ENCODE measurements at places on chromosomes 1 and 21.

- DNase-seq, result no peak
These were observed 12.2 kb upstream of the CD34 start for GRCh38 chr1:207923121-207923520.

DNA sequence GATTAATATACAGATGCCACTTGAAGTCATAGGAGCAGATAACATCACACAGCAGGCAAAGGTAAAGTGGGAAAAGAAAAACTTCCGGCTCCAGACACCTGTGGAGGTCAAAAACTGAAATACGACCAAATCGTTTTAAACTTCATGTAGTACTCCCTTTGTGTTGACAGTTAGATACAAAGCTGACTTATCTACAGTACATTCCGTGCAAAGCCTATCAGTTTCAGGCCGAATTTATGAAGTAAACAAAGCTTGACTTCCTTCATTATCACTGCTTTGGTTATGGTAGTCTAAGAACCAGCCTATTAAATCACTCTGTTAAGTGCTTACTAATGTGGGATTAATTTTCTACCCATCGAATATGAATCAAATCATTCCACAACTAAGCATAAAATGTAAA is 156.3 kb downstream of the SMYD3 start:
- DNase-seq, result no peak

- no peak for DNase-seq
These were observed 12.8 kb downstream of the GFI1 start for GRCh38 chr1:92473781-92474495.

- no peak for DNase-seq
These were observed 162.3 kb upstream of the POGK start for GRCh38 chr1:166676981-166677380.

DNA sequence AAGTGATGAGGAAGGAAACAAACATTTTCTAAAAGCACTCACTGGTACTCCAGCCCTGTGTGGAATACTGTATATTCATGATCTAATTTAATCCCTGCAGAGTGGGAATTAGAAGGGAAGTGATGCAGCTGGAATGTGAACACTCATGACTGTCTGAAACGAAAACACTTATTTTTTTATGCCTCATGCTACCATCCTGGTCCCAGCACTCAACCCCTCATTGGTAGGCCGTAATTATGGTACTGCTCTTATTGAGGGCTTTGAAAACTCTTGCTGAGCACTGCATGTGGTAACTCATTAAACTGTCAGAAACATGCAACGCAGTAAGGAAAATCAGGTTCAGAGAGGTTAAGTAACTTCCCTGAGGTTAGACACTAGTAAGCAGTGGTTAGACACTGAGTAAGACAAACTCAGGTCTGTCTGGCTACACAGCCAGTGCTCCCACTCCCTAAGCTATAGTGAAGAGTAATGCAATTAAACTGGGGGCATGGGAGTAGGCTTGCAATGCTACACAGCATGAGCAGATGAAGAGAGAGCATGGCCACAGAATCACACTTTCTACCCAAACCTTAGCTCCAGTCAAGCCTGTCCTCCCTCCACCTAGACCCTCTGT is 17.3 kb upstream of the TNFSF4 start:
- DNase-seq, result no peak

DNA sequence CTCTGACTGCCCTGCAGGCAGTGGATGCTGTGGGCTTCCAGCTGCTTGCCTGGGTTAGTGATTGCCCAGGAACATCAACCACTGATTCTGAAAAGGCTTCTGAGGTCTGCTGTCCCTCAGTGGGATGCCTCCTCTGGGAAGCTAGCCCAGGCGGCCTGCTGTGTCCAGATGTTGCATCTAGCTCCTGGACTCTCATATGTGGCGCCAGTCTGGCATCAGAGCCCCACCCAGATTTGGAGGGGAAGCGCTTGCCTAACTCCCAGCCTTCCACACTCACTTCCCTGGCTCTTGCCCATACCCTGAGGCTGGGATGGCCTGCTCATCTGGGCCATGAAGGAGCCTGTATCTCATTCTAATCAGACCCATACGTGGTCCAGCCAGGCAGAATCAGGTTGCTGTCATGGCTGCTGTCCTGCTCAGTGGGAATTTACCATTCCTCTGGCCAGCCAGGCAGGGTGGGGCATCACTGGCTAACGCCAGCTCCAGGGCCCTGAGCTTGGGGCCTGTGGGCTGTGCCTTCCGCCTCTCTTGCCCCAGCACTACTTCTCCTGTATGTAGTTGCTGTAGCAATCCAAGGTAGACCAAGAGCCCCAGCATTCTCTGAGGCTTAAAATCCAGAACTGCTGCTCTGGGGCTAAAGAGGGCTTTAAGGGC is 4.1 kb downstream of the CSF1 start:
- no peak for DNase-seq

DNA sequence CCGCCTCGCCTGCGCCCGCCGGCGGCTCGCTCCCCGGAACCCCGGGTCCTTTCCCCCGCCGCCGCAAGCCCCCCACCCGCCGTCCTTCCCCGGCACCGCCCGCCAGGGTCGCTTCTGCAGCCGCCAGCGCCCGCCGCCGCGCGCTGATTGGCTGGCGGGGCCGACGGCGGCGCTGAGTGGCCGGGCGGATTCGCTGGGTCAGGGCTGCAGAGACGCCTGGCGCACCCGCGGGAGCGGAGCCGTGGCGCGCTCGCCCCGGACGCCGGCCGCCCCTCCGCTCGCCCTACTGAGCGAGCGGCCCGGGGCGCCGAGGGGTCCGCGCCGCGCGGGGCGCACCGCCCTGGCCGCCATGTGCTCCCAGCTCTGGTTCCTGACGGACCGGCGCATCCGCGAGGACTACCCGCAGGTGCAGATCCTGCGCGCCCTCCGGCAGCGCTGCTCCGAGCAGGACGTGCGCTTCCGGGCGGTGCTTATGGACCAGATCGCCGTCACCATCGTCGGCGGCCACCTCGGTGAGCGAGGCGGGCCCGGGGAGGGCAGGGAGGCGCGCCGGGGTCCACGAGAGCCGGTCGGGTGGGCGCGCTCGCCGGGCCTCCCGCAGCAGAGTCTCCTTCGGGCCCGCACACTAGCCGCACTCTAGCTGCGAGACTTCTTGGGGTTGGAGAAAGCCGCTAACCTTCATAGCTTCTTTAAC is at the start of gene RIMKLA:
TSS of gene RIMKLA (plus strand) at position 207 of the 694 bp plus-strand sequence. CDS start at position 350, 143 bp downstream.
- DNase-seq, result no peak

DNA sequence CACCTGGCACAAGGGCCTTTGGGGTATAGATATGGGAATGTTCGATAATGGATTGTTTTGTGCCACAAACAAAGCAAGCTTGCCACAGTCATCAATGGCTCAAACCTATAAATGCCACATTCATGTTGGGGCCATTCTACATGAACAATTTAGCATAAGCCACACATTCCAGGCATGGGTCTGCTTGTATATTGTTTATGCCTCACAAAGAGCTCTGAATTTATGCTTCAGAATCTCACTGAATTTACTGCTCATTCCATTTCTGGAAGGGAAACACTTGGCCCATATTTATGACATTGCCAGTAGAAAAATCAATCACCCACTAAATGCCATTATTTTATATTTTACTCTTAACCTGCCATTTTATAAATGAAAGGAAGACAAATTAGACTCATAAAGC is 6.4 kb downstream of the PCP4 start:
- no peak for DNase-seq

DNA sequence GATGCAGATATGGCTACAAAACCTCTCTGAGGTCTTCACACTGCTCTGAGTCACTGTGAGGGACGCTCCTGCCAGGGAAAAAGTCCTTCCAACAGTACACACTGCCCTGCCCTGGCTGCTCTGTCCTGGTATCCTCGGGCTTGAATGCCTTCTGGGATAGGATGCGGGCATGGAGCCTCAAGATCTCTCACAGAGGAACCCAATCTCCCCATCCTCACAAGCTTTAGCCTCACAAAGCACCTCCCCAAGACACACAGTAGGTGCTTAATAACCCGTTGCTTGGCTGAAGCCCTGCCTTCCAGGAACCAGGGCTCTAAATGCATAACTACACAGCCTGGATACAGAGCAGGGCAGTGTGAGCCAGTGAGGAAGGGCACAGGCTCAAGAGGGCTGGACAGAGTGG is 9.2 kb downstream of the RAP1GAP start:
- DNase-seq, result no peak

DNA sequence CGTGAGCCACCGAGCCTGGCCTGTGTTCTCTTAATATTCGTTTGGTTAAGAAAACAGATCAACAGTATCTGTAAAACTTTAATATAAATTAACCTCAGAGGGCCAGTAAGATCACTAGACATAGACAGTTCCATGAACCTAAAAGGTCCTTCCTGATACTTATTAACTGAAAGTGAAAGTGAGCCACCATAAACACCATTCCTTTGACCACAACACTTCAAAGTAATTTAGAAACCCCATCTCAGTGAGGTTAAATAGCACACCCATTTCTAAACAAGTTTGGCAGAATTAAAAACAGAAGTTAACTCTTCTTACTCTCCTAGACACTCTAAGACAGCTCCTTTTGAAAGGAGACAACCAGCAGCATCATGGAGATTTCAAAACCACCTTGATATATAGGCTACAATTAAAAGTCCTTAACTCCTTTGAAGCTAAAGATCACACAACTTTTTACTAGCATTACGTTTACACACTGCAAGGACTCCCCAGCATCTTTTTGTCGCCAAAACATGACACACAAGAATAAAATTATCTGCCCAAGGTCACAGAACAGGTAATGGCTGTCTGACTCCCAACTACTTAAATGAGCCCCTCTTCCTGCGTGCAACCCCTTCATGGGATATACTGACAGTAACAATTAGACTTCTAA is 2.2 kb downstream of the RNF19B start:
- DNase-seq, result no peak

GRCh38 chr1:42979036-42979430 is 20.4 kb upstream of the SLC2A1 start:
- no peak for DNase-seq

GRCh38 chr1:230303822-230304221 is 122.3 kb downstream of the PGBD5 start:
- DNase-seq, result no peak

GRCh38 chr1:174702011-174702410 is 254.2 kb downstream of the GPR52 start:
- no peak for DNase-seq

DNA sequence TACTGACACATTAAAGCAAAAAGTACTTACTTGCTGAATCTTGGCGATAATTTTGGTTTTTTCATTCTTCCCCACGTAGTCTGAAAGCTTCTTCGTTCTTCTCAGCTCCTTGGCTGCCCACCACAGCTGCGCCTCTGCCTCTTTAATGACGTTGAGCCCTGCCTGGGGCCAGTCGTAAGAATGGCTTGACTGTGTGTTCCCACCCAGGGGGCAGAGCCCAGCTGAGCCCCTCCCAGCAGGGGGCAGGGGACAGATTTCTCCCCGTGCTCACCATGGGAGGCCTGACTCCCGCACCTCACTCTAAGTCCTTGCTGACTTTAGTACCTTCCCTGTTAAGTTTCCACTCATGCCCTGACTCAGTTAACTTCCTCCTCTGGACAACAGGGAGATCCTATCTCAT is 9.0 kb downstream of the CFAP298 start:
- DNase-seq, result no peak

- DNase-seq, result no peak
These were observed 28.0 kb upstream of the GLIS1 start for GRCh38 chr1:53766831-53767405.

DNA sequence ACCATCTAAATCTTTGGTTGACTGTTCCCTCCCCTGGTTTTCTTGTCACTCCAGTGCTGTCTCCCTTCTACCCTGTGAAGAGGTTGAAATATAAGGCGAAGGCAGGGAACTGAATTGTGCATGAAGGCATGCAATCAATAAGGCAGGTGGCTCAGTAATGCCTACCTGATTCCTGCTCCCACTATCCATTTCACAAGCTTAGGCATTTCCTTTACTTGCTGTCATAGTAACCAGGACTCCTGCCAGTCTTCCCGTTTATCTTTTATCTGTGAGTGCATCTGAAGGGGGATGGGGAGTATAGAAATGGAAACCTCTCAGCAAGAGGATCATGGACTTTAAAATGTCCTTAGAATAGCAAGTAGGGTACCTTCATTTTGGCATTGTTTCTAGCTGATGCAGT is 40.5 kb downstream of the MRPS6 start:
- DNase-seq, result no peak

GRCh38 chr1:67609577-67610341 is 75.2 kb upstream of the GADD45A start:
- DNase-seq, result no peak

All from stimulated activated CD8-positive, alpha-beta memory T cell treated with anti-CD3 and anti-CD28 coated beads, Interleukin-4, amount 100 ng/mL, for 4 hours (primary cell).